ENCODE measurements at places on chromosomes 5 and 9.

DNA sequence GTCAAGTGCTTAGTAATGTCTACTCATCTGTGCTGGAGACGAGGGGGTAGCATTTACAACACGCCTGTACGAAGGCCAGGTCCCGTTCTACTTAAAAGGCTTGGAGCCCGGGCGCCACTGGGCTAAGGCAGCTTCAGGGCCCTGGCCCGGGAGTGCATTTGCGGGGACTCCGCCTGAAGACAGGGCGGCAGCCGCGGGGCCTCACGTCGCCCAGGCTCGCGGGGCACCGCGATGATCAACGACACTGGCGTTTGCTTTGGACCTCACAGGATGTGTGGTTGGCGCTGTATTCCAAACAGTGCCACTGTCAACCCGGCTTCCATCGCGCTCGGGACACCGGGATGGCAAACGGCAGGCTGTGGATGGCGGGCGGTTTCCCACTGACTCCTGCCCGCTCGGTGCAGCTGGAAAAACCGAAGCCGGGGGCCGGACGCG lies 1.1 kb upstream of the TENT4A start:
- DNase-seq: peak; percentile 41

- DNase-seq: no peak
Observed at GRCh38 chr9:84819491-84819991, 150.0 kb downstream of the NTRK2 start.

DNA sequence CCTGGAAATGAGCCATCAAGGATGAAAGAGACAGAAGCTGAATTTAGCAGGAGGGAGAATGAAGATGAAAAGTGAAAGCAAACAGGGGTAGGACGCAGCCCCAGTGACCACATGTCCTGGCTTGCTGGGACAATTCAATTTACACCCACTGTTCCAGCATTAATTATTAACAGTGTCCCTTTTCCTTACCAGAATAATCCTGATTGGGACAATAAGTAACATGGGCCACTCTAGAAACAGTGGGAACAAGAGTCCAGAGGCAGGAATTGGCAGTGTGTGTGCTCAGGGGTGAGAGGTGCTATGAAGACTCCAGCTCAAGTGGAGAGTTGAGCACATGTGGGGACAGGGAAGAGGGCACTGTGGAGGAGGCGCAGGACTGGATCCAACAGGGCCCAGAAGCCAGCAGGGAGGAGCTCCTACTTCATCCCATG lies 147.1 kb downstream of the C5orf15 start:
- no peak for DNase-seq

DNA sequence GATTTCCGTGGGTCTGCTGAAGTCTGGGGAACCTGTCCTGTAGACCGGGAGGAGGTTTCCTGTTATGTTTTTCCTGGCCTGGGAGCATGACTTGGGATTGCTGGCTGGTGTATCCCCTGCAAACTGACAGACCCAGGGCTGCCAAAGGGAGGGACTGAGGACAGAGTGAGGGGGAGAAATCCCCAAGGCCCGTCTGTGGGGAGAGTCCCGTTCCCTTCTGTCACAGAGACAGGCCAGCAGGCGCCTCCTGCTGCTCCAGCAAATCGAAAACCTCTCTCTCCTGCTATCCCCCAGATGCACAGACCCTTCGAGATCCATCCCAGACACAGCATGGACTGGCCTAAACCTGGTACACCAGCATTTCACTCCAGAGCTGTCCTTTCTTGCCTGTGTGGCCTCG lies 56.2 kb upstream of the ALDH1B1 start:
- DNase-seq: no peak

GRCh38 chr9:19967216-19967887 lies 178.5 kb upstream of the SLC24A2 start:
- no peak for DNase-seq

GRCh38 chr5:178372142-178372571 lies 139.6 kb upstream of the PHYKPL start:
- no peak for DNase-seq

- peak; percentile 66 for DNase-seq
Observed at GRCh38 chr9:71308454-71308853, 187.0 kb upstream of the TRPM3 start.

DNA sequence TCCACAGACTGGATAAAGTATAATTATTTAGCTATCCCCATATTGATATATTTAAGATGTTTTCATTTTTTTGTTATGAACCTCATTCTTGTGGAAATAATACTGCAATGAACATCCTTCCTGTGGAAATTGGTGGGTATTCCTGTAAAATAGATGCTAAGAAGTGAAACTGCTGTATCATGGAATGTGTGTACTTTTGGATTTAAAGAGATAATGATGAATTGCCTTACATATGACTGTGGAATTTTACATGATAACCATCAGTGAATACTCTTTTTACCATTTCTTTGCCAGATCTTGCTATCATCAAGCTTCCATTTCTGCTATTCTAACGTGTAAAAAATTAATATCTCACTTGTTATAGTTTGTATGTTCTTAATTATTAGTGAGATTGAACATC lies 847.9 kb downstream of the EFNA5 start:
- no peak for DNase-seq

- DNase-seq: no peak
Observed at GRCh38 chr9:123591283-123591682, 235.3 kb downstream of the CRB2 start.

- no peak for DNase-seq
Observed at GRCh38 chr5:107505763-107506534, 164.8 kb downstream of the EFNA5 start.

- no peak for DNase-seq
Observed at GRCh38 chr9:36207546-36208012, 16.9 kb downstream of the CLTA start.

GRCh38 chr9:89021154-89021803 lies 30.0 kb downstream of the S1PR3 start:
- DNase-seq: no peak

DNA sequence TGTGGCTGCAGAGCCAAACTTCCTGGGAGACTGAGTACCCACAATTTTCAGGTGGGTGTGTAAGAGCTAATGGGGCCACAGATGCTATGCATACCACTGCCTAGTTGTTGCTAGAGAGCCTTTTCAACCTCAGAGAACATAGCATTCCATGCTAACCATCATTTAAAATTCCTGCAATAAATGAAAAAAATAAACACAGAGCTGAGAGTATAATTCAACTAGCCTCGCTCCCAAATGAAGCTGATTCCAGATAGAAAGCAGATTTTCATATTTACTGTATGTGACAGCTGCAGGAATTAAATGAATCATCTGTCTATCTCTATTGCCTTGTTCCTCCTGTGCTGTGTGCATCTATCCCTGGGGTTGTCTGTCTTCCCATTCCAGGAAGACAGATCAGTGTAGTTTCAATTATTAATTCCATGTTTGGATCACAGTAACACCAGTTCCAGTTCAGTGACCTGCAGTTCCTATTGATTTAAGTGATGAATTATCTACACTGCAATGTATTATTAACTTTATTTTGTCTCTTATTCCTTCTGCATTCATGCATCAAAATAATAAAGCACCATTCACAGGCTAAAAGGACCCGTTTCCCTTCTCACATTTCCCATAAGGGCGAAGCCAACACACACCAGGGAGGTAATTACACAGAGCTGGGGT lies 324.5 kb downstream of the SLIT3 start:
- DNase-seq: no peak

- no peak for DNase-seq
Observed at GRCh38 chr9:125750627-125751011, 3.4 kb downstream of the PBX3 start.

GRCh38 chr5:122183098-122183787 lies 53.9 kb downstream of the ZNF474 start:
- no peak for DNase-seq

GRCh38 chr9:71901695-71902597 lies 9.0 kb downstream of the ABHD17B start:
- DNase-seq: no peak

- DNase-seq: no peak
Observed at GRCh38 chr9:8946461-8946860, 1146.9 kb upstream of the DMAC1 start.

DNA sequence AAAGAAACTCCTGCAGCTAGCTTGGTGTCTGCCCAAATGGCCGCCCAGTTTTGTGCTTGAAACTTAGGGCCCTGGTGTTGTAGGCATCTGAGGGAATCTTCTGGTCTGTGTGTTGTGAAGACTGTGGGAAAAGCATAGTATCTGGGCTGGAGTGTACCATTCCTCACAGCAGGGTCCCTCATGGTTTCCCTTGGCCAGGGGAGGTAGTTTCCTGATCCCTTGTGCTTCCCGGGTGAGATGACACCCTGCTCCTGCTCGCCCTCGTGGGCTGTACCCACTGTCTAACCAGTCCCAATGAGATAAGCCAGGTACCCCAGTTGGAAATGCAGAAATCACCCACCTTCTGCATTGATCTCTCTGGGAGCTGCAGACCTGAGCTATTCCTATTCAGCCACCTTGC lies 182.8 kb downstream of the GDNF start:
- no peak for DNase-seq

DNA sequence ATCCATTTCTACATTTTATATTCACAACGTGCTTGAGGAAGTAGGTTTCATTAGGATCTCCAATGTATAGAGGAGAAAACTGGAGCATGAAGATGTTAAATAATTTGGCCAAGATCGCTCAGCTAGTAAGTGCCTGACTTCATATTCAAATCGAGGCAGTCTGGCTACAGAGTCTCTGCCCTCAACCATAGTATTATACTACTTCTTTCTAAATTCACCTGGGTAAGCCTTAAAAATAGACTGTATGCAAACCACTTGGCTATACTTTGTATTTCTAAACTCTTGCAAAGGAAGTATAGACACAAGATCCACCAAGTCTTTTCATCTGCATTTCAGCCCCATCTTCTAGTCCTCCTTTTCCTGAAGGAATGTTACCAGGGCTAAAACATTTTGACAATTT lies 232.0 kb downstream of the PLK2 start:
- no peak for DNase-seq

DNA sequence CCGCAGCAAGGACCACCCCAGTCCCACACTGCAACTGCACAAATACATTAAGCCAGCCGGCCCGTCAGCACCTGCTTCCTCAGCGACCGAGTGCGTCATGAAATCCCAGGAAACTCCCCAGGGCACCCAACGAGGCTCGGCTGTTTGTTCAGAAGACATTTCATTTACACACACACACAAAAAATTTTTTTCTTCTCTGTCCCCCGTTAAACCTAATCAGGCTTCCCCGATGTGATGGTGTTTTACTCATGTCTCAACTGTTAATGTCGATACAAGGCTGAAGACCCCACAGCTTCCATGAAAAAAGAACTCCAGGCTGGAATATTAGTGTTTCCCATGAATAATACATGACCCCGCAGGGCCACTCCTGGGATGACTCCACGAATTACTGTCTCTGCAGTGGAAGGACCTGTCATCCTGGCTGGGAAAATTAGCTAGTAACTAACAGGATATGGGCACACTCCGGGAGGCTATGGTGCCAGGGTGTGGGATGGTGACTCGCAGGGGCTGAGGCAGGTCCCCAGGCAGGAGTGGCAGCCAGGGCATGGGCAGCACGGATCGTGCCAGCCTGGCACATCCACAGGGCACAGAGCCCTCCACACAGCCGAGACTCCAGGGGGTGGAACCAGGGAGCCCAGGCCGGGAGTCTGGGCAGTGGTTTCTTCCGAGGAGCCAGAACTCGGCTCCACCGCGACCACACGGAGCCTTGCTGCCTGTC lies 102.4 kb downstream of the VAV2 start:
- DNase-seq: no peak

GRCh38 chr5:112757468-112758208 lies 20.0 kb downstream of the APC start:
- peak; percentile 6 for DNase-seq

- peak; percentile 29 for DNase-seq
Observed at GRCh38 chr5:150161242-150162141, 5.1 kb upstream of the CDX1 start.

GRCh38 chr5:113194125-113194524 lies 217.5 kb downstream of the DCP2 start:
- no peak for DNase-seq

- DNase-seq: no peak
Observed at GRCh38 chr5:125756456-125756855, 666.8 kb upstream of the GRAMD2B start.

GRCh38 chr9:38405785-38406184 lies 13.3 kb downstream of the ALDH1B1 start:
- no peak for DNase-seq

- DNase-seq: no peak
Observed at GRCh38 chr9:98980291-98980690, 36.6 kb downstream of the COL15A1 start.

DNA sequence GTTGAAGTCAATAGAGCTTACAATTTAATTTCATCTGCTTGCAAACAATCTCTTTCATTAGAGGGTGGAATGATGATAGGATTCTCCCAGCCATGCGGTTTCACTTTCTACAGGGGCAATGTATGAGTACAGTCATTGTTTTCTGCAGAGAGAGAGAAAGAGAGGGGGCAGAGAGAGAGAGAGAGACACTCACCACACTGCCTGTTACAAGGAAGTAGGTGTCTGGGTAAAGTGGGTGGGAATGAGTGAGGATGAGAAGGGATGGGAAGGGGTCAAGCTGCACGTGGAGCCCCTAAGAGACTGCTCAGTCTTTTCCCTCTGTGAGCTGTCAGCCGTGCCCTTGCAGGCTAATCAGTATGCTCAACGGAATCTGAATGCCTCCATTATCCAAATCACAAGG lies 454.3 kb downstream of the KDM4C start:
- DNase-seq: no peak

DNA sequence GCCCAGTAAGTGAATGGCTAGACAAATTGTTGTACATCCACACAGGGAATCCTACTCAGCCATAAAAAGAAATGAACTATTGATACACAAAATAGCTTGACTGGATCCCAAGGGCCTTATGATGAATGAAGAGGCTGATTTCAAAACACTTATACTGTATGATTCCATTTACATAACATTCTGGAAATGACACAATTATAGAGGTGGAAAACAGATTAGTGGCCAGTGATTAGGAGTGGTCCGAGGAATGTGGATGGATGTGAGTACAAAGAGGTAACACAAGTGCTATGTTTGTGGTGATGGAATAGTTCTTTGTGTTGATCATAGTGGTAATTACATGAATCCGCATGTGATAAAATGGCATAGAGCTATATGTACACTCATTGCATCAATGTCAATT lies 4.7 kb upstream of the UBLCP1 start:
- DNase-seq: no peak

DNA sequence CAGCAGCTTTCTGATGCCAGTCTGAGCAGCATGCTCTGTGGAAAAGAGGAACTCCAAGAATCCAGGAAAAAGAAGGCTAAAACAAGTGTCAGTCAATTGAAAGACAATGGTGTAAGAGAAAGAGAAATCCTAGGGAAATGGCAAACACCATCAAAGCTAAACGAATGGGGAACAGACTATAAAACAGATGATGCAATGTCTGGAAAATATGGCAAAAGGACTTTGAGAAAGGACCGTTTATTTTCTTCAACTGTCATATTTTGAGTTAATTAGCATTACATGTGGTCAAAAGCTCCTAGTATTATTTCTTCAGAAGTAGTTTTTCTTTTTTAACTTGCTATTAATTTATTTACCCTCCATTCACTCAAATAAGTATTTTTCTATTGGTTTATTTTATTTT lies 465.2 kb downstream of the LRRC70 start:
- DNase-seq: no peak
